ENCODE measurements at places on chromosomes 3 and 15.

DNA sequence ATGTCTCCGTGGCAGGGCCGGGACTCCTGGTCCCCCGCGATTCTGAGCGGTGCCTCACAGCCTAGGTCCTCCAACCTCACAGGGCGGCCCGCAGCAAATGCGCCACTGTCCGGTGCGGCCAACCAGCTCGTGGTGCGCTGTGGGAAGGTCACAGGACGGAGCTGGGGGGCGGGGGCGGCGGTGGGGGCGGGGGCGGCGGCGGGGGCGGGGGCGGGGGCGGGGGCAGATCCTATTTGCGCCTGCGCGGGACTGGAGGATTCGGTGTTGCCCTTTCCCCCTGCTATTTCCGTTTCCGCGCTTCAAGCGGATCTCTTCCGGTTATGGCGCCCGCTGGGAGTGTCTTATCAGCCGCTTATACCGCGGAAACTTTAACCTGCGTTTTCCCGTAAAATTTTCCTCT, 106.7 kb upstream of the SNRPN start:
- no peak for DNase-seq

DNA sequence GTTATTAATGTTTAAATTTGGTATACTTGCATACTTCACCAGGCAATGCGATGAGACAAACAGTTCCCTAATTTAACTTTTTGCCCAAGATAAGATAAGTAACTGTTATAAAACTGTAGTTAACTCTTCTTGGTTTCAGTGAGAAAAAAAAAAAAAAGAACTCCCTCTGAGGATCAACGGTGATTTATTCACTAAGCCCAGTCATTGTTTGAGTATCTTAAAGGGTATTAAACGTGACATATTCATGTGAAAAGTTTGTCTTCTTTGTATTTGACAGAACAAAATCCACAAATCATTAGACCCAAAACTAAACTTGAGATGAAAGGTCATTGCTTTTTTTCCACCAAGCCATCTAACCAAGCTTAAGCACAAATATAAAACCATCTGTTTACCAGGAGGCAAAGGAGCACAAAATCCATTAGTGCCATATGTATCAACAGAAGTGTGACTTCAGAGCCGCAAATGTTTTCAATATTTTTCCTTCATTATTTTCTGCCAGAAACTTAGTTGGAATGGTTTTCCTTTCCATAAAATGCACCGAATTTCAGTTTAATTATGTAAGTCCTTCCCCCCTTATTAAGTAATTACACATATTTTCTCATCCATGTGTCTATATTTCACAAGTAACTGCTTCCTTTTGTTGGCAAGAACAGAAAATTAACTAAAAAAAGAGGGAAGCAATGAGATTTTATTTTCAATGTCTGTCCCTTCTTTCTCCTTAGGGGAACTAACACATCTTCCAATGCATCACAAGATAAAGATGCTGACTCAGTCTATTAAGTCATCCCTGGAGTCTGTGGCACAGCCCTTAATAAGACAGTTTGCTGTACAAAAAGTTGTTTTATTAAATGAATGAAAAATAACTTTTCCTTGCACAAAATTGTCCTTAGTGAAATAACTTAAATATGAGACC, 92.2 kb upstream of the RAP2B start:
- DNase-seq, result no peak

GRCh38 chr15:57927091-57927631, 138.3 kb downstream of the ALDH1A2 start:
- no peak for DNase-seq

- DNase-seq, result no peak
These were observed 381.8 kb downstream of the NAALADL2 start for GRCh38 chr3:175240921-175241320.

- DNase-seq, result no peak
These were observed 45.7 kb upstream of the MGLL start for GRCh38 chr3:127867986-127868385.

DNA sequence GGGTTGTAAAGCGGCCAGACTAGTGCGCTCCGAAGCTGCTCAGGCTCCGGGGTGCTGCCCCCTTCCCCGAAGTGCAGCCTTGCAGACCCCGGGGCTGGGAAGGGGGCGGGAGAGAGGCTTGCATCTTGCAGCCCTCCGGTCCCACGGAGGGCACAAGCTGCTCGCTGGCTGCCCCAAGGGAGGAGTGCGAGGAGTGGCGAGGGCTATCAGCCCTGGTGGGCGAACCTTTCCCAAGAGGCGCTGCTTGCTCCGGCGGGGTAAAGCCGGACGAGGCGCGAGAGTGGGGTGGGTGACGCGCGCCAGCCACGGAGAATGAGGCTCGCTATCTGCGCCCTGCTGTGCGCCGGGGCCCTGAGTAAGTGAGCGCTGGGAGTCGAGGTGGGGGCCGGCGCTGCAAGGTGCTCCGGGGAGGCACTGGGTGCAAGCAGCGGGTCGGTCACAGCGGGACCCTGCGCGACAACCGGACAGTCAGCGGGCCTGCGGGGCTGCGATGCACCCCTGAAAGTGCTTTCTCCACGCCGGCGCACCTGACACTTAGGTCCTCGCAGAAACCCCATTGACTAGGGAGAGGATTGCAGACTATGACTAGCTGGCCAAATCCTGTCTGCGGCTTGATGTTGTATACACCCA, 12.7 kb upstream of the TOPBP1 start:
- DNase-seq, result no peak

GRCh38 chr15:82726816-82727215, 17.1 kb upstream of the AP3B2 start:
- no peak for DNase-seq

DNA sequence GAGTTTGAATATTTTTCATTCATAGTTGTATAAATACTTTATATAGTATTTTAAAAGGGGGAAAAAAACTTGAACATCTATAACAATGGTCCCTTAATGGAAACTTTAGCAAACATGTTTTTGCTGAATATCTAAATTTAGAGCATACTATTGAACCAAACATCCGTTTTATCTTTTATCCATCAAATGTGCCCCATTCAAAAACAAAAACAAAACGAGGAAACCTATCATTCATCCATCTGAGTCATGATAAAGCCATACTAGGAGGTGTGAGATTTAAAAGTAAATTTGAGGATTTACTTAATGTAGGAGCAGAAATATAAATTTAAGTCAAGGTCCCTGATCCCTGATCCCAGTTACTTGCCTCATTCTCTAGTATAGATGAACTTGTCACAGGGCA, 463.6 kb upstream of the MDFIC2 start:
- DNase-seq, result no peak

DNA sequence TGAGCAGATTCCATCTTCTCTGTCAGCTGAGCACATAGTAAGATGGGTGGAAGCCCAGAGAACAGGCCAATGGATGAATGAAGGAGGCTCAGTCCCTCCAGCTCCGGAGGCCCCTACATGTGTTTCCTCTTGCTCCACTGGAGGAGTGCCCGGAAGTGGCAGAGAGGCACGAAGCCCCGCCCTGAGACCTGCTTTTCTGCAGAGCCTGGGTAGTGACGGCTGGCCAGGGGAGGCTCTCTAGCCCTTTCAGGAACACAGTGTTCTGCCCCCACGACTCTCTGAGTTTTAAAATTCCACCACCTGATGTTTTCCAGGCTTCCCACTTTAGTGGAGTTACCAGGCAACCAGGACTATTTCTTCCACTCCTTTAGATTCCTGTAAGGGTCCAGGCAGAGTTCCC, 149.4 kb upstream of the SLC6A11 start:
- no peak for DNase-seq

DNA sequence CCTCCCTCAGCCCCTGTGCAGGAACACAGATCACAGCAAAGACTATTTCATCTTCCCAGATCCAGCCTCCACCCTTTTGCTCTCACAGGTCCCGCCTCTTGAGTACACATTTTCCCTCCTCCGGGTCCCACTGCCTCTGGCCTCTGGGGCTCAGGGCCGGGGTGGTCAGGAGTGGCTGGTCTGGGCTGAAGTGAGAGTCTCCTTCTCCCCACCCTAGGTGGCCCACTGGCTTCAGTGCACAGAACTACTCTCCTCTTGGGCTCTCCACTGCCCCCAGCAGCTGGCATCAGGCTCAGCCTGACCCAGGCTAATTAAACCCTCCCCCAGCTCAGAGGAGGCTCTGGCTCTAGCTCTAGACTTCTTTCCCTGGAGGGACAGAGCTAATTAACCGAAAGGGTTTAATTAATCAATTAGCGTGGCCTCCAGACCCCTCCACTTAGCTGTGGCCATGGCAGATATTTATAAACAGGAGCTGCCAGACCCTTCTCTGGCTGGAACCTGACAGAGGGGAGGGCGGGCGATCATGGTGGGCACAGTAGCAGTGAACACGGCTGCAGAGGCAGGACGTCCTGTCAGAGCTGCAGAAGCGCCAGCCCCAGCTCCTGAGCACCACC, 15.1 kb downstream of the DUSP7 start:
- no peak for DNase-seq

- DNase-seq, result no peak
These were observed 73.4 kb downstream of the SLCO3A1 start for GRCh38 chr15:91926908-91927270.

GRCh38 chr3:118781839-118782238, 252.8 kb downstream of the IGSF11 start:
- DNase-seq, result no peak

GRCh38 chr15:76183930-76184649, 124.3 kb downstream of the TMEM266 start:
- no peak for DNase-seq

DNA sequence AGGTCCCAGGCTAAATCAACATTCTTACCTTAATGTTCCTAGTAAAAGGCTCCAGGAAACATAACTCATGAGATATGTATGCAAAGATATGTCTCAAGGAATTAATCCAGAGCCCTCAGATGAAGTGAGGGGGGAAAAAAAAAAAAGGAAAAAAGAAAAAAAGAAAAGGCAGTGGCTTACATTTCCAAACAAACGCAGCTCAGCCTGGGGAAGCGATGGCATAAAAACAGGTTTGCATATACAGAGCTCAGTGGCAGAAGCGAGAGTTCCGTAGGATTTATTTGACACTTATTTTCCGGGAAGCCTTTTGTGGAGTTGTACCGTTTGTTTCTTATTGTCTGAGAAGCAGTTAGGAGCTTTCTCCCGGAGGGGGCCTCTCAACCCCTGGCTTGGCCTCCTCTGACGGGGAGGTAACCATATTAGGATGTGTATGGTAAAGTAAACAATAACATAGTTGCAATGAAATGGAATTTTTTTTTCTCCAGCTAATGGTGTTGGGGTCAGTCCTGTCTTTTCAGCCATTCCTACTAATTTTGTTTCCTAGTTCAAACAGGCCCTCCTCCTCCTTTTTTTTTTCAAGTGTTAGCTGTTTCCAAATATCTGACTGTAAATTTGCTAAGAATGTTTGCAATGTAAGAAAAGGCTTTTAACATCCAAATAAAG, 338.6 kb downstream of the FOXP1 start:
- DNase-seq, result no peak
